Stimulated activated CD4-positive, alpha-beta T cell treated with anti-CD3 and anti-CD28 coated beads, Interleukin-2, amount 100 ng/mL, for 4 hours (primary cell): ENCODE measurements at places on chromosomes 1 and 21.

DNA sequence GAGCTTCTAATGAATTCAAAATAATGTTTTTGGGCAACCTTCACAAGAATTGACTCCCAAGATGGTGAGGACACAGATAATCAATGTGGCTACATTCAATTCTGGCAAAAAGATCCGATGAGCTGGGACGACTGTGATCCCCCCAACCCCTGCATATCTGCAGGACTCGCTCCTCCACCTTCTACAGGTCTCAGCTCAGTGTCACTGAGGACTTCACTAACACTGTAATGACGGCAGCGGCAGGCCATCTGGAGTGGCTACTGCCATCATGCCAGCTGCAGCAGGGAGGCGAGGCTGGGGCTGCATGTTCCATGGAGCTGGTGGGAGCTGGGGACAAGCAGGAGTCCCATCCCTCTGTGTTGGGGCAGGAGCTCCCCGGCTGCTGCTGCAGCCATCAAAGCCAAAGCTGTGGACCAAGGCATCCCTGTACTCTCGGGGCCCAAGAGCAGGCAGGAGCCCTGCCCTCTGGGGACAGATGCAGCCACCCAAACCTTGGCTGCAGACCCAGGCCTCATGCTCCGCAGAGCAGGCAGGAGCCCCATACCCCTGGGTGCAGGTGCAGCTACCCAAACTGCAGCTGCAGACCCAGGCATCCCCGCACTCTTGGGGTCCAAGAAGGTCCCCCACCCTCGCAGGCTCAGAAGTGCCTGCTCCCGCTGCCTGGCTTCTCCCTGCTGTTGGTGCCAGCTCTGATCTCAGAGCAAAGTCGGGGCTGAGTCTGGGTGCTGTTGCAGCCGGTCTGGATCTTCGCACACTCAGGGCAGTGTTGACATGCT, 12.2 kb upstream of the DHRS3 start:
- DNase-seq = no peak

DNA sequence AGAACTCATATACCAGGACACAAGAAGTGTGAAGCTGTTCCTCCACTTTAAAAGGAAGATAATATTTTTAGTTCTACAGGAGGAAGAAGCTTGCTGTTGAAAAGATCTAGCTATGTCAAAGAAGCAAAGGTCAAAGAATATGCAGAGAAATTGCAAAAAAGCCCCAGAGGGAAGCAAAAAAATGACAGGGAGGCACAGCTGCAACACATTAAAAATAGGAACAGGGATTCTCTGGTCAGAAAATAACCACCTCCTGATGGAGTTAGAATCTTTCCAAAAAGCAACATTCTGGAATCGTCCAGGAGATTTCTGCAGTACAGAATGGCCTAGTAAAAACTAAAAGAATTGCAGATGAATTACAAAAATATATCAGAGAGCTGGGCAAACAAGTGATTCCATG, 238.9 kb upstream of the PRMT6 start:
- no peak for DNase-seq

- no peak for DNase-seq
These were observed 24.7 kb upstream of the LRRC47 start for GRCh38 chr1:3821004-3821403.

GRCh38 chr21:44525391-44526095, 14.5 kb downstream of the KRTAP10-1 start:
- DNase-seq = no peak

- no peak for DNase-seq
These were observed 29.2 kb upstream of the MPC2 start for GRCh38 chr1:167966050-167966449.

GRCh38 chr1:213661302-213661701, 326.5 kb upstream of the PROX1 start:
- no peak for DNase-seq

DNA sequence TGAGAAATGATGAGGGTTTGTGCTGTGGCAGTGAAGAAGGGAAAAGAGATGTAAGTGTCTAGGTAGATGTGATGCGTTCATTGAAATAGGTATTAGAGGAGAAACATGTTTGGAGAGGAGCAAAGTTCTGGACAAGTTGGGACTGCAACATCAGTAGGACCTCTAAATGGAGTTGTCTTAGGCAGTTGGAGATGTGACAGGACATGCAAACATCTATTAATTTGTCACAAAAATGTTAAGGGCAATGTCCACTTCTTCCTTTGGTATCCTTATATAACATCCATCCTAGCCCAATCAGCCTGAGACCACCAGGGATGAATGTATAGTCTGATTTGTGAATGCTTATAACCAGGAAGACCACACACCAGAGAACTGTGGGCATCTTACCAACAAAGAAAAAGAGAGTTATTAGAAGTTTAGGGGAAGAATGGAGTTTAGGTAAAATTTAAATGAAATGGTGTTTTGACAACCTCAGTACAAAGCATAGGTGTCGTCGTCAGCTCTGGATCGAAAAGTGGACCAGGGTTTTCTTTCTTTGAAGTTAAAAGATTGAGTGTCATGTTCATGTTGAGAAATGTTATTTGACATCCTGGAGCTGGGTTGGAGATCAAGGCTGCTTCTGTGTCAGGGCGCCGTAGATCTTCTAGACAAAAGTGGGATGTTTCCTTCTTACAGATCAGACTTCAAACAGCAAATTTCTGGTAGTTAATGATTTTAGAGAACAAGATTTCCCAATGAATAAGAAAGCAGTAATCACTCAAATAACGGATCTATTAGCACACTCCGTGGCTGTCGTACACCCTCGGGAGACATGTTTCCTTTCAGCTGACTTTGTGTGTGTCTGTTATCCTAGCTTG, 8.7 kb downstream of the COA6 start:
- no peak for DNase-seq

GRCh38 chr1:22114083-22115012, 28.5 kb downstream of the WNT4 start:
- DNase-seq = no peak

DNA sequence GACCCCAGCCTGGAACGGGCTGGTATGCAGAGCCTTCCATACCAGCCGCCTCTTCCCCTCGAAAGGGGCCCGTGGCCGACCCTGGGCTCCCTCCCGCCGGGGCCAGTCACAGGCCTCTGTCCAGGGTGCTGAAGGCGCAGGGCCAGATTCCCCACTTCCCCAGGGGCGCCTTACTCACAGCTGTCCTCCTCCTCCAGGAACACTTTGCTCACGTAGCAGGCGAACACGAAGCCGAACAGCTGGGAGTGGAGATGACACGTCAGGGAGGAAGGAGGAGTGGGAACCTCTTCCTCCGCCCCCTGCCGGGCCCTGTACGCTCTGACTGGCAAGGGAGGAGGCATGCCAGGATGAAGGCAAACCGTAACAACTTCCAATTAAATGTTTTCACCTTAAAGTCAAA, 57.3 kb downstream of the NKAIN1 start:
- peak; percentile 19 for DNase-seq

GRCh38 chr1:172394141-172394751, 26.2 kb upstream of the C1orf105 start:
- peak; percentile 61 for DNase-seq

GRCh38 chr21:45424854-45425795, 20.2 kb downstream of the COL18A1 start:
- DNase-seq = no peak

- no peak for DNase-seq
These were observed 185.2 kb downstream of the LEPR start for GRCh38 chr1:65605621-65606020.

GRCh38 chr21:34840693-34841092, 171.9 kb downstream of the CLIC6 start:
- DNase-seq = no peak

DNA sequence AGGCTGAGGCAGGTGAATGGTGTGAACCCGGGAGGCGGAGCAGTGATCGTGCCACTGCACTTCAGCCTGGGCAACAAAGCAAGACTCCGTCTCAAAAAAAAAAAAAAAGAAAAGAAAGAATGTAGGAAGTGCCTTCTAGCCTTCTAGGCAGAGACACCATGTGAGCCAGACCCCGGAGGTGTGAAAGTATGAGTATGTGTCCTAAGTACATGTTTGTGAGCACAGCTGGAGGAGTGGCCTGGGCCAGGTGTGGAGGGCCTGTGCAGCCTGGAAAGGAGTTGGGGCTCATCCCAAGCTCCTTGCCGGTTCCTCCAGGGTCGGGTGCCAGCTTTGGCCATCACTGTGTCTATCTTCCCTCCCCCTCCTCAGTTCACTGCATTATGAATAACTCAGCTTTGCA, 13.0 kb downstream of the SOX13 start:
- DNase-seq = no peak

DNA sequence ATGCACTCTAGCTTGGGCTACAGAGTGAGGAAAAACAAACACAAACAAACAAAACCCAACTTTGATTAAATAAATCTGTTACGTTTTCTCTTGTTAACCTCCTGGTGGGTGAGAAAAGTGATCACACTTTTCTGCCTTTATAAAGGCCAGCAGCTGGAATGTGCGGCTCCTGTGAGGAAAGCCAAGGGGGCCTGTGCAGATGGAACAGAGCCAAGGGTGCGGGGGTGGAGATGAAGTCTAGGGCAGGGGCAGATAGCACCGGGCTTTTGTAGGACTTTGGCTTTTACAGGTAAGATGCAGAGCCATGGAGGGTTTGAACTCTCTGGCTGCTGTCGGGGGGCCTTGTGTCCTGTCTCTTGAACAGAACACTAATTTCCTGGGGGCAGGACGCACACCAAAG, 40.7 kb upstream of the GPR37L1 start:
- DNase-seq = no peak

- DNase-seq = no peak
These were observed 193.8 kb upstream of the EDN2 start for GRCh38 chr1:41678111-41678878.

DNA sequence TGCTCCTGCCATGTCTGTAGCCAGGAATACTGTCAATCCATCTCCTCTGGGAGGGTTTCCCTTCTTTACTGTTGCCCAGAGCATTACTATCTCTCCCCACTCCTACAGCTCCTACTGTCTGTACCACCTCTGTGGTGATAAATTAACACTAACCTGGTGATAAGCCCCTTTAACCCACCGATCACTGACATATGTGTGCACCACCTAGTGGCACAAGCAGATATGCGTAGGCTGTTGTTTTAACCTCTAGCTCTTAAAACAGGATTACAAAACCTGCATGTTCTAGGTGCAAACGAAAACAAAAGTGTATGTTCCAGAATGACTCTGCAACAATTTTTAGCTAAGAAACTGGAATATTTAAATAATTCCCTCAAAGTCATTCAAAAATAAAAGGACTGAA, 93.9 kb upstream of the BEND5 start:
- DNase-seq = no peak

GRCh38 chr21:17781524-17781923, 37.6 kb downstream of the C21orf91 start:
- DNase-seq = no peak

GRCh38 chr1:92886886-92887419, 55.1 kb downstream of the RPL5 start:
- DNase-seq = no peak

GRCh38 chr1:168054117-168054516, 82.6 kb downstream of the GPR161 start:
- DNase-seq = no peak

- no peak for DNase-seq
These were observed 14.6 kb downstream of the NGF start for GRCh38 chr1:115323366-115324004.

DNA sequence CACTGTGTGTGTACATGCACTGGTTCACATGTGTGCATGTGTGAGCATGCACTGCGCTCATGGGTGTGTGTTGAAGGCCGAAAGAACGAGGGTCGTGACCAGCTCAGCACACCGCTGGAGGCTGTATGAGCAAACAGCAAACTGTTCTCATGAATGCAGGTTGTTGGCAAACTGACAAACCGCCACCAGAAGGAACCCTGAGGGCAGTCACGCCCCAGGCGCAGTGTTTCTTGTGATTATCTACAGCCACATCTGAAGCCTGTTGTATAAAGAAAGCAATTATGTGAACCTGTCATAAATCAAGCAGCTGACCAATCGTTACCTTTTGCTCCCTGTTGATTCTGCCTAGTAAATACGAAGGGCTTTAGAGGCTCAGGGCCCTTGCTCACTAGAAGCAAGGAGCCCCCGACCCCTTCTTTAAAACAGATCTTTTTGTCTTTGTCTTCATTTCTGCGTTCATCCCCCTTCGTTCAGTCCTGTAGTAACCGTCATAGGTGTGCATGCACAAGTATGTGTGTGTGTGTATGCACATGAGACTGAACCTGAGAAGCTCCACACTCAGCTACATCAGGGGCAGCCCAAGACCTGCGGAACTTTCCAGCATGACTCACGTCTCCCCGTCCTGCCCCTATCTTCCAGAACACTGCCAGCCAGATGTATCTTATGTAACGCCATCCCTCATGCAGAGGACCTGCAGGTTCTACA, 16.8 kb upstream of the RIPK4 start:
- DNase-seq = peak; percentile 12

DNA sequence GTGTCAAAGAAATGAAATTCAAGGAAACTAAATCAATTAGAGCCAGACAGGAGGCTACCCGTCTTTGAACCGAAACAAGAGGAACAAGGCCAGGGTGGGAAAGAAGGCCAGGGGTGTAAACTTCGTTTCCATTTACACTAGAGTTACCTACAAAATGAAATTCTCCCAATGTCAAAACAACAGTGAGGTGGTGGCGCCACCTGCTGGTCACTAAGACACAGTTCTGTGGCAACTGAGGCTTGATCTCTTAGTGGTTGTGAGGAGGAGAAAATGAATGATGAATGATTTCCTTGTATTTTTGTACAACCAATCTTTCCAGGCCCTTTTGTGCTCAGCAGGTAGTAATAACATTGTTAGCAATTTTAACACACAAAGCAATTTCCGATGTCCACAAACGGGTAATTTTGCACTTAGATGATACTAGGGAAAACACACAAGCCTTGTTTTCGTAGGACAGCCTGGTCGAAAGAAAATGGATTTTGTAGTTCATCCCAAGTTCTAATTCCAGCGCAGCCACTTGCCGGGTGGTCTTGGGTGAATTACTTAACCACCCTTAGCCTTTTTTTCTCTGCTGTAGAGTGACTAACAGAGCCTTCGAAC, 54.8 kb upstream of the SOD1 start:
- DNase-seq = peak; percentile 65

GRCh38 chr1:212951126-212951946, 995 bp downstream of the VASH2 start:
- no peak for DNase-seq

GRCh38 chr1:53334312-53334711, 6.4 kb upstream of the LRP8 start:
- no peak for DNase-seq

DNA sequence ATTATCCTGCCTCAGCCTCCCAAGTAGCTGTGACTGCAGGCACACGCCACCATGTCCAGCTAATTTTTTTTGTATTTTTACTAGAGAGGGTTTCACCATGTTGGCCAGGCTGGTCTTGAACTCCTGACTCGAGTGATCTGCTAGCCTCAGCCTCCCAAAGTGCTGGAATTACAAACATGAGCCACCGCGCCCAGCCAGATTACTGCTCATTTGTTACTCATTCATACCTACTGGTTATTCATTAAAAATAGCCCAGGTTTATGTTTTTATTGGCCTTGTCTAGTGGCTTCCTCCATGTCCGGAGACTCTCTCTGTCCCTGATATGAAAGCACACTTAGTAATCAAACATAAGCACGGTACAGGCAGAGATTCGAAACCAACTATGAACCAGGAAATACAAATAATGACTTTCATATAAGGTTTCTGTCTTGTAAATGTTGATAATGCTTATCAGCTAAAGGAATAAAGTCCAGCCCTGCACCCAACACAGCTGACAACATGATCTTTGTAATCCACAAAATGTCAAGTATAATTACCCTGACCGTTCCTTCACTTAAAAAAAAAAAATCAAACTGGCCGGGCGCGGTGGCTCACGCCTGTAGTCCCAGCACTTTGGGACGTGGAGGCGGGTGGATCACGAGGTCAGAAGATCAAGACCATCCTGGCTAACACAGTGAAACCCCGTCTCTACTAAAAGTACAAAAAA, 50.4 kb upstream of the CXADR start:
- no peak for DNase-seq

- DNase-seq = no peak
These were observed 23.2 kb downstream of the TRPM2 start for GRCh38 chr21:44376606-44377005.
